ENCODE measurements at places on chromosomes 6 and 20.

DNA sequence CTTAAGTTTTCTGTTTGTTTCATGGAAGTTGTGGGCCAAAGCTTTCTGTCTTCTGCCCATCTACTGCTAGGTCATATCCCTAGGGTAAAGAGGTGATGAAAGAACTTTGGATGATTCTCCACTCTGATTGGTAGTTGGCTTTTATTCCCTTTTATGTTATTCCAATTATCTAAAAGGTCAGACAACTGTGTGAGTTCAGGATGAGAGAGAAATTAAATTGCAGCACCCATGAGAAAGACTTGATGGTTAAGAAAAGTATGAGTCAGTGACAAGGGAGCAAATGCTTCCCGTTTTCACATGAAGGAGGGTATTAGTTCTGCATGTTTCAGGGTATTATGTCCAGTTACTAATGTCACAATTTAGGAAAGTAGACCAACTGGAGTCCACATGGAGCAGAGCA, 136.3 kb downstream of the CD109 start:
- no peak for DNase-seq

- DNase-seq, result no peak
These were observed 63.4 kb downstream of the PRDM1 start for GRCh38 chr6:106149472-106150069.

DNA sequence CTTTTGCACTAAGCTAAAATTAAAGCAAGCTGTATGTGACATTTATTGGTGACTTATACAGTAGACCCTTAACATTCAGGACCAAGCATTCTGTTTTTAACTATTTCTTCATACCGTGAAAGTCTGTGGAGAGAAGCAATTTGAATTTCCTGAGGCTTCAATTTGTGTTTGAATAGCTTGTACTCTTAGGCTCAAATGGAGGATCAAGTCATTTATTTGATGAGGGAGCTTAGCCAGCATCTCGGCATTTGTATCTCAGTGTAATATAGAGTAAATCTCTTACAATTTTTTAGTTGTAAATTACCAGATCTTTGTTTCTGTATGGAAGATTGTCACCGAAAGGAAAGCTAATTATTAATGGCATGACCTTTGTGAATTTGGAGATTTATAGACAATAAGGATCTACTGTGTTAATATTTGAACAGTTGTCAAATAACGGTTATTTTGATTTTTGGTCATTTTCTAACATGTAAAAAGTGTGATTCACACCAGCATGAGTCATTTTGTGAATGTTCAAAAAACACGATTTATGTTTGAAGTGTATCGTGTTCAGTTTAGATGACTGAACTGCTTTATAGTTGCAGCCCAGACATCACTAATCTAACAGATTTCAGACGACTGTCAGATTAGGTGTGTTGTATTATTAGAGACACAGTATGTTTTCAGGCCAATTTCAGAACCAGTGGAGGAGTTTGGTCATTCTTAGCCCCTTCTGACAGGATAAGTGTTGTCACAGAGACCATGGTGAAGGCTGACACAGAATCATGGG, 332.9 kb downstream of the CDKAL1 start:
- no peak for DNase-seq

- DNase-seq, result no peak
These were observed 162.7 kb upstream of the MARCKS start for GRCh38 chr6:113694278-113695077.

DNA sequence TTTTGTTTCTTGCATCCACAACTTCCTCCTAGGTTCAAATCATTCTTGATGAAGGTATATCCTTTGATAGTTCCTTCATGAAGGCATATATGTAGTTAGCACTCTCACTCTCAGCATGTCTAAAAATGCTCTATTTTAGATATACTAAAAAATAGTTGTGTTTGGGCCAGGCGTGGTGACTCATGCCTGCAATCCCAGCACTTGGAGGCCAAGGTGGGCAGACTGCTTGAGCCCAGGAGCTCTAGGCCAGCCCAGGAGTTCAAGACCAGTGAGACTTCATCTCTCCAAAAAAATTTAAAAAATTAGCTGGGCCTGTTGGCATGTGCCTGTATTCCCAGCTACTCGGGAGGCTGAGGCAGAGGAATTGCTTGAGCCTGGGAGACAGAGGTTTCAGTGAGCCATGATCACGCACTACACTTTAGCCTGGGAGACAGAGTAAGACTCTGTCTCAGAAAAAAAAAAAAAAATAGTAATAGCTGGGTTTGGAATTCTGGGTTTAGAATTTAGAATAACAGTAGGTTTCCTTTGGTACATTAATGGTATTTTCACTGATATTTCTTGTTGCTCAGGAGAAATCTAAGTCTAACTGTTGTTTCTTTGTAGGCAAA, 7.0 kb downstream of the SERAC1 start:
- no peak for DNase-seq

DNA sequence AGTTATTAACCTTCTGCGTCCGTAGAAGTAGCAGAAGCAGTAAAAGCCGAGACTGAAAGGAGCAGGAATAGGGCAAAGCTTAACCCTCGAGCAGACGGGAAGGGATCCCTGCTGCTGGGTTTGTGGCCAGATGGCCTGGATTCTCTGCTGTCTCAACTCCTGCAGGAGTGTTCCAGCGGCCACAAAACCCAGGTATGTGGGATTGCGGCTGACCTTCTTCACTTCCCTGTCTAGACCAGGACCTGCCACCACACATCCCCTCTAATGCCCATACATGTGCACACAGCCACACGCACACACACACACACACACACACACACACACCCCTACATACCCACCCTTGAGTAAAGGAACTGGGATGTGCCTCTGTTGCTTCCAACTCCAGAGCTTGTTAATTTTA, 33.1 kb upstream of the TNFRSF21 start:
- DNase-seq, result no peak

- DNase-seq, result no peak
These were observed 15.9 kb downstream of the GLYATL3 start for GRCh38 chr6:49515485-49516146.

- DNase-seq, result no peak
These were observed 422.9 kb upstream of the AGPAT4 start for GRCh38 chr6:161696801-161697200.

- no peak for DNase-seq
These were observed 171.1 kb downstream of the ADAT2 start for GRCh38 chr6:143279385-143279784.

GRCh38 chr6:85726206-85726605, 83.5 kb upstream of the SYNCRIP start:
- DNase-seq, result no peak

DNA sequence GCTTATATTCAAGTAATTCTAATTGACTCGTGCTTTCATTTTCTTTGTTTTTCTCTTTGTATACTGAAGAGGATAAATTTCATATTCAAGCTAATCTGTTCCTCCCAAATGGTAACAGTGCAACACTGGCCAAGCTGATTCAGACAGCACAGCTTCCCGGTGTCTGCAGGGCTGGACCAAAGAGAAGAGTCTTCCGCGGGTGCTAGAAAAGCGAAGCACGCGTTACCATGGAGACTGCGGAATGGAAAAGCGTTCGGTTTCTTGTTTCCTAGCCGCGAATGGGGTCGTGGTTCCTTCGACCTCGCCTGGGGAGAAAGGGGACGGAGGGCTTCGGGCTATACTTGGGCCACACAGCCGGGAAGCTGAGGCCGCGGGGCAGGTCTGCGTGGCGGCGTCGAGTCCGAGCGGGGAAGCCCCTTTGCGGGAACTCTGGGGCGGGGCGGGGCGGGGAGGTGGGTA, 6.2 kb upstream of the ZNF311 start:
- DNase-seq, result no peak

DNA sequence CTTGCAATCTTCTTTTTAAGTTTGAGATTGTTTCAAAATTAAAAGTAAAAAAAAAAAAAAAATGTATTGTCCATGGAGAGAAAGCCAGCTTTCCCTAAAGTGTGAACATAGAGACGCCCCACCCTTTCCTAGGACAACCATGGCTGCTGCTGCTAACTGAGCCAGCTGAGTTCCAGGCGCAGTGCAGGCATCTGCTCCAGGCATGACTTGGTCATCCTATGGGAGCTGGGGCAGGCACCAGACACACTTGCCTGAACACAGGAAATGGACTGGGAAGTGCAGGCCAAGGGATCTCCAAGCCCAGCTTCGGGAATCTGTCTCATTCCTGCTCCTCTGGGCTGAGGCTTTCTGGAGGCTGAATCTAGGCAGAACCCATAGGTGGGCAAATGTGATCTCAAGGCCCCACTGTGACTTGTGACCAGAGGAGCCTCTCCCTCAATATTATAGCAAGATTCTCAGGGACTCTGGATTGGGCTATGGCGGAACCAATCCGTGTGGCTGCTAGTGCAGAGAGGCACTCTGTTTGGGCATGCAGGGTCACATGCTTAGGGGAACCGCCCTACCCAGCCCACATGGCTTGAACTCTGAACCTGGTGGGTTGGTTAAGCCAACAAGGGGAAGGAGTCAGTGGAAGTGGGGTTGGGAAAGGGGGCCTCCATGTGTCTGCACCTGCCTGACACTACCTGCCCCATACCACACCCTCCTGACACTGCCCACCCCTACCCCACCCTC, 138.2 kb upstream of the CST7 start:
- DNase-seq, result no peak

DNA sequence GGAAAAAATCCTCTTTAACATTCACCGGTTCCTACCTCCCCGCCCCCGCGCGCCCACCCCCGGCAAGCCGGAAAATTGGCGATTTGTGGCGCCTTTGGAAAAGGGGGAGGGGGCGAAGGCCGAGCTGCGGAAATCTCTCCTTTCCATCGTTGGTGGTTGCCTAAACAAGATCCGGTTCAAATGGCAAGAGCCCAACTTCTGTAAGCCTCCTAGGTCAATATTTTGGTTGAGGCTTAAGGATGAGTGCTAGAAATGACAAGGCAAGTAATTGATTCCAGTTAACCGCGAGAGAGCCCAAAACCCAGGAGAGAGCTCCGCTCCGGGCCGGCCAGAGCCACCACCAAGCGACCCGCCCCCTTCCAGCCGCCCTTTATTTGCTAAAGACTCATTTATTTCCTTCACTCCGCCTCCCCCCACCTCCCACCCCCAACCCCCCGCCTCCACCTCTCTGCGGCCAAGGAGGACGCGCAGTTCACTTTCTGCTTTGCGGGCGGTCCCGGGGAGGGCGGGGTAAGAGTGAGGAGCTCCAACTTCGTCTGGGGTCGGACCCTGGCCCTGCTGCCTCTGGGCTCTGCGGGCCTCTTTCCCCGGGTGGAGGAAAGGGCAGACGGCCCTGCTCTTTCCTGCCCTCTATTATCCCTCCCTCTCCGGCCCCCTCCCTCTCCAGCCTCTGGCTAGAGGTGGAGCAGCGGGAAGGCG, 838 bp upstream of the NKX2-2 start:
- DNase-seq, result no peak

Data from activated CD8-positive, alpha-beta memory T cell treated with anti-CD3 and anti-CD28 coated beads for 4 hours (primary cell).